ENCODE measurements at places on chromosomes 3 and 15.

GRCh38 chr3:13171704-13172643, 98.7 kb upstream of the IQSEC1 start:
- no peak for DNase-seq

GRCh38 chr3:160544844-160545503, 20.4 kb downstream of the KPNA4 start:
- DNase-seq = no peak

GRCh38 chr3:61340931-61341461, 89.7 kb upstream of the FHIT start:
- peak; percentile 5 for DNase-seq

DNA sequence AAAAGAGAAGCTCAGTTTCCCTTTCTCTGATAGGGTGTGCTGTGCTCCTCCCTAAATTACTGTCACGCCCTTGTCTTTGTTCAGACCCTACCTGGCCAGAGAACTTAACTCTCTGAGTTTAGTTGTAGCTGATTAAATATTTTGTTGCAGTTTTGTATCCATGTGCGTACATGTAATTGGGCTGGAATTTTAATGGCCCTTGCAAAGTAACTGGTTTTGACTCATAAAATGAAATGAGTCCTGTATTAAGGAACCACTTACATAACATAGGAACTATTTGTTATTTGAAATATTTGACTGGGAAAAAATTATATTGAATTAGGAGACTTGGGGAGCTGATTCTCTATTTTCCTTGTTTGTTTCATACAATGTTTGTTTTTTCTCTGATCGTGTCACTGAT, 80.2 kb downstream of the LRRK1 start:
- DNase-seq = no peak

DNA sequence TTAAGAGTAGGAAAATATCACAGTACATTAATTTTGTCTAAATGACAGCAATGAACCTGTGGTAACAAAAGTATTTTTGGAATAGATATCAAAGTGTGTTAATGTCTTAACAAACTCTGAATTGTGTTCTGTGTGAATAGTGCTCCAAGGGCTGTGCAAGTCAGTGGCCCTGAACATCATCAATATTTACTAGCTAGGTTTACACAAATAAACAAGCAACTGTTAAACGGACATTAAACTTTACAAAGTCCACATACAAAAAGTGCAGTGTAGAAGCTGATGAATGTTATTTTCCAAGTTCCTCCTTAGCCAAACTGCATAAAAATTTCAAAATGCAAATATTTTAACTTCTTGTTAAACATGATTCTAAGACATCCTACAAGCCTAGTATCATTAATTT, 2.1 kb upstream of the GTF2A2 start:
- DNase-seq = no peak

GRCh38 chr15:69815793-69816192, 281.9 kb downstream of the TLE3 start:
- DNase-seq = no peak

GRCh38 chr3:148931574-148931973, 59.8 kb upstream of the GYG1 start:
- DNase-seq = no peak

DNA sequence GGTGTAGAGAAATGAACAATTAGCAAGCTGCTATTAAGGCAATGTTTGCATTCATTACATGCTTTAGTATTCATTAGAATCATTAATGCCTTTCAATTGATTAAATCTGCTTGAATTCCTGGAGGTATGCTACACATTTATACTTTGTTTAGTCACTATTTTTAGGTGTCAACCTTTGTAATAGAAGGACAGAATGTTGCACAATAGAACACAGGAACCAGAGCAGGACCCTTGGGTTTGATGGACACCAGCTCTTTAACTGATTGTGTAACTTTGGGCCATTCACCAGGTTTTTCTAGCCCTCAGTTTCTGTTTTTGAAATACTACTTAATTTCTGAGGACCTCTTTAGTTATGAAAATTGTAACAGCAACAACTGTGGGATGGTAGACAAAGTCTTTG, 317.6 kb upstream of the UMPS start:
- no peak for DNase-seq

- no peak for DNase-seq
Observed at GRCh38 chr3:9037144-9037711, 74.0 kb upstream of the RAD18 start.

DNA sequence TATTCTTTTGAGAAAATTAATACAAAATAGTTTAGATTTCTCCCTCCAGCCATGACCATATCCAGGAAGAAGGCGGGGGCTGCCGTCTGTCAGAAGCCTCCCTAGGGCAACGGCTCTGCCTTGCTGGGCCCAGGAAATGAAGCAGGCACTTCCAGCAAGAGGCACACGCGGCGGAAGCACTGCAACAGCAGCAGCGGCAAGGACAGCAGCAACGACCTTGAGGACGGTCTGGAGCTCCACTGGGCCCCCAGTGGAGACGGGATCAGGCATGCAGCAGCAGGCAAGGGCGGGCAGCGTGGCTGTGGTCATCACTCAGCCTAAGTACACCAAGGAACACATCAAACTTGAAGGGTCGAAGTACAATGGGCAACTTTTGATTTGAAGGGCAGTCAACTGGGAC, 61.3 kb upstream of the EPHA6 start:
- no peak for DNase-seq

GRCh38 chr3:140629357-140630137, 48.3 kb upstream of the TRIM42 start:
- DNase-seq = no peak

DNA sequence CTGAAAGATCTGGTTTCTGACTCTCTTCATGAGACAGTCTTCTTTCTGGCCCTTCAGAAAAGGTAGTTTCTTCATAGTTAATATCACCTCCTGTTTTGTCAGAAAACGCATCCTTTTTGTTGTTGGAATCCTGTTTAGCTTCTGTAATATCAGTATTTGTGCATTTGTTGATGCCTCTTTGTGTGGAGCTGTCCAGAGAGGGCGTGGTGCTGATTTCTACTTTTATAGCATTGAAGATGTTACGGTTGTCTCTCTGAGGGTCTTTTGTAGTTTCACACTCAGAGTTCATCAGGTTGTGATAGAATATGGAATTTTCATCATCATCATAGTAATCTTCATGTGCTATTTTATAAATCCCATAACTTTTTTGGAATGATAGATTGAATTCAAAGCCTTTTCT, 8.9 kb downstream of the GPR149 start:
- no peak for DNase-seq

DNA sequence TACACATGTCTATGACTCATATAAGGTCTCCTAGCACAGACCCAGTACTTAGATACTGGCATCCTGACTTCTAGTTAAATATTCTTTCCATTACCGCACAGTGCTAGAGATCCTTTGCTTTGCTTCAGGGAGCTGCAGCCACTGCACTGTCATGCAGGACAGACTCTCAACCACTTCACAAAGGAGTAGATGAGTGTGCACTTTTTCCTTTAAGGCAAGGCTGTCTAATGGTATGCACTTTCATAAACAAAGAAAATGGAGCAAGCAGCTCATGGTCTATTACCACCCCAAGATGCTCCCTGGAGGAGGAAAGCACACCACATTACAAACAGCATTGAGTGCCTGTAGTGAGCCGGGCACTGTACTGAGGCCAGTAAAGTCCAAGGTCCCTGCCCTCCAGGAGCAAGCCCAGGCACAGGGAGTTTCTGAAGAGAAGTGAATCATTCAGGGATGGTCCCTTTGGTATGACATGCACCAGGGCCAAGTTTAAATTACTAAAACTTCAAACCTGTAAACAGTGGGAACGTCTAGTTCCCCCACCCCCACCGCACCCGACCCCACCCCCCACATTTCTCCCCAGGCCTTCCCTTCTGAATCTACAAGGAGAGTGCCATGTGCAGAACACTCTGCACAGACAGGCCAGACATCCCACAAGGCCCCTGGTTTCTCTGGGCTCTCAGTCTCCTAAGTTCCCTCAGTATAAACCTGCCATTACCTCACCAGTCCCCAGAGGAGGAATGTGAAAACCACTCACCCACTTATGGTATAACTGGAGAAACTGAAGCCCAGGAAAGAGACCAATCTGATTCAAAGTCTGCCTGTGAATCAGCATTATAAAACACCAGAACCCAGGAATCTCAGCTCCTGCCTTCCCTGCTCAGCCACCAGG, 107.8 kb upstream of the BCL6 start:
- DNase-seq = no peak

- DNase-seq = no peak
Observed at GRCh38 chr15:84634228-84634837, 19.8 kb downstream of the WDR73 start.

GRCh38 chr3:130386604-130387263, 41.3 kb downstream of the COL6A5 start:
- DNase-seq = no peak

- no peak for DNase-seq
Observed at GRCh38 chr3:71425491-71426071, 157.9 kb downstream of the FOXP1 start.

- DNase-seq = no peak
Observed at GRCh38 chr3:132038198-132038825, 3.5 kb upstream of the CPNE4 start.

All from caudate nucleus (tissue), 63 donors.